ENCODE measurements at places on chromosomes 11 and 22. TPM values are rescaled to one million over a fixed set of nuclear protein-coding genes. Genes with fewer than 3 reads are reported as not detected.

CCDC89 gene
- total RNA-seq: 0.31 TPM

TEX54 gene
- total RNA-seq: not detected

OR1S2 gene
- total RNA-seq: not detected

H19 gene
- total RNA-seq: not detected

OR10A2 gene
- total RNA-seq: not detected

KRTAP5-1 gene
- total RNA-seq: not detected

OPCML gene
- 0.03 TPM for total RNA-seq

PDE3B gene
- 14.3 TPM for total RNA-seq

OR6T1 gene
- not detected for total RNA-seq

RASL10A gene
- 0.09 TPM for total RNA-seq

RIN1 gene
- 2.6 TPM for total RNA-seq

OR5M10 gene
- total RNA-seq: not detected

ARAP1 gene
- 46.1 TPM for total RNA-seq

SMIM35 gene
- not detected for total RNA-seq

KCNJ1 gene
- total RNA-seq: 0.41 TPM

GAB4 gene
- total RNA-seq: not detected

TRPM5 gene
- total RNA-seq: 0.34 TPM

FAT3 gene
- 20.9 TPM for total RNA-seq

PLEKHB1 gene
- total RNA-seq: 31.1 TPM

TRPC6 gene
- total RNA-seq: 0.09 TPM

NCAM1 gene
- total RNA-seq: 20.8 TPM

ANGPTL5 gene
- total RNA-seq: not detected

CST6 gene
- 0.50 TPM for total RNA-seq

PYGM gene
- total RNA-seq: 1.4 TPM

SGSM1 gene
- total RNA-seq: 1.1 TPM

SPTBN2 gene
- 14.5 TPM for total RNA-seq

TSPAN18 gene
- 33.0 TPM for total RNA-seq

HTR3A gene
- total RNA-seq: not detected

TNNT3 gene
- 0.40 TPM for total RNA-seq

SLC22A8 gene
- total RNA-seq: not detected

PHETA2 gene
- 2.3 TPM for total RNA-seq

LRFN4 gene
- 6.7 TPM for total RNA-seq

KCNK7 gene
- total RNA-seq: 0.34 TPM

BAIAP2L2 gene
- total RNA-seq: 2.6 TPM

OR8K1 gene
- total RNA-seq: not detected

GLYAT gene
- total RNA-seq: not detected

VPREB3 gene
- total RNA-seq: not detected

OSBPL5 gene
- 20.1 TPM for total RNA-seq

KRTAP5-10 gene
- not detected for total RNA-seq

SLCO2B1 gene
- 0.12 TPM for total RNA-seq

P2RX6 gene
- 0.36 TPM for total RNA-seq

ZNRF3 gene
- 12.0 TPM for total RNA-seq

SPTY2D1 gene
- 12.3 TPM for total RNA-seq

VWA5A gene
- 27.3 TPM for total RNA-seq

MS4A8 gene
- total RNA-seq: not detected

HRAS gene
- total RNA-seq: 21.2 TPM
